ENCODE measurements at places on chromosomes 13 and 19.

DNA sequence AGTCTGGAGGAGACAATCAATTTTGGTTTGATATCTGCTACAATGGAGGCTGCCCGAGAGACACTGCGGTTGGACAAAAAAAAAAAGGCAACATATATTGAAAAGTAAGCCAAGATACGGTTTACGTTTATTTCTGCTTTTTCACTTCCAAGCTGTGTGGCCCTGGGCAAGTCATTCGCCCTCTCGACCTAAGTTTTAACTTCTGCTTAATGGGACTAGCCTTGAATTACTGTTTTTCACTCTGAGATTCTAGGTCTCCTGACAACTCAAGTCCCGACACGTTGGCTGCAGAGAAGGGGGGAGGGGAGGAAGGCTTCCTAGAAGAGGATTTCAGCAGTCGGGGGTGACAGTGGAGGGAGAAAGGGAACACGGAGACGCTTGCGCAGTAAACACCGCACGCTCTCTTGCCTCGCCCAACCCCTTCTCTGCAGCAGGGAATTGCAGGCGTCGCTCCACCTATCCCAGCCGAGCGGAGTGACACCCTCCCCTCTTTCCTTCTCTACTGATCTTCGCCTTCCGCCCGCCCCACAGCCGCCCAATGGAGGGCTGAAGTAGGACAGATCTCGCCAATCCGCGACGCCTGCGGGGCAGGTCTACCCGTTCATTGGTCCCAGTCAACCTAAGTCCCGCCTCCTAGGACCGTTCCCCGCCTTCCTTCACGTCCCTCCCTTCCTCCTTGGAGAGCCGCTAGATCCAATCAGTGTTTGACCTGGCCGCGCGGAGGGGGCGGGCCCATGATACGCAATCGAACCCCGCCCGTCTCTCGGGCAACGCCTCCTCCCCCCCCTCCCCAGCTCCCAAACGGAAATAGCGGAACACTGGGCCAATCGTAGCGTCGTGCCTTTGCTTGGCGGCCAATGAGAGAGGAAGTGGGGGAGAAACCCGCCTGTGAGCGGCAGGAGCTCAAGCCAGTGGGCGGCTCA, 533 bp upstream of the AP2A1 start:
- DNase-seq: peak; percentile 98

GRCh38 chr13:53568491-53568890, 539.9 kb downstream of the OLFM4 start:
- no peak for DNase-seq

- no peak for DNase-seq
Observed at GRCh38 chr19:13985771-13986347, 20.3 kb downstream of the RFX1 start.

- no peak for DNase-seq
Observed at GRCh38 chr13:38880397-38880796, 110.2 kb downstream of the STOML3 start.

DNA sequence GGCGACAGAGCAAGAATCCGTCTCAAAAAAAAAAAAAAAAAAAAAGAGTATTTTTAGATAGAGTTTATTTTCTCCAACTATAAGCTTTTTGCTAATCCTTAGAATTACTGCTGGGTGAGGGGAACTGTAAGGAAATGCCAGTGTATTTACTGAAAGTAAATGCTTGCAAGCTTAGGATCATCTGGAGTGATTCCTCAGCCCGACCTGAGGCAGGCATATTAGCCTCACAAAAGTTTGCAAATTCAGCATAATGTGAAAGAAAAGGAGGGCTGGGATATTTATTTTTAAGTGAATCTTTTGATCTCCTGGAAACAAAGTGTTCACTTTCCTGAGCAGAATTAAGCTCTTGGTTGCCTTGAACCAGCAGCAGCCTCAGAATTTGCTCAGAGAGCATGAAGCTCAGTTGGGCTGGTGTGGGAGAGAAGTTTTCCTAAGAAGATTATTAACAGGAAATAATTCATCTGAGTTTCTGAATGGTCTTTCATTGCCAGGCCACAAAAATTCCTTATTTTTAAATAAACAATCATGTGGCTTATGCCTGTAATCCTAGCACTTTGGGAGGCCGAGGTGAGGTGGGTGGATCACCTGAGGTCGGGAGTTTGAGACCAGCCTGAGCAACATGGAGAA, 24.7 kb upstream of the SPATA13 start:
- no peak for DNase-seq

- no peak for DNase-seq
Observed at GRCh38 chr19:49423071-49423984, at the start of gene PTH2. TSS of gene PTH2 (minus strand) at chr19:49423441. CDS start at chr19:49423339, 102 bp downstream.

GRCh38 chr13:33275916-33276315, 9.6 kb downstream of the STARD13 start:
- DNase-seq: no peak

GRCh38 chr13:85806553-85807175, 7.4 kb upstream of the SLITRK6 start:
- DNase-seq: no peak

DNA sequence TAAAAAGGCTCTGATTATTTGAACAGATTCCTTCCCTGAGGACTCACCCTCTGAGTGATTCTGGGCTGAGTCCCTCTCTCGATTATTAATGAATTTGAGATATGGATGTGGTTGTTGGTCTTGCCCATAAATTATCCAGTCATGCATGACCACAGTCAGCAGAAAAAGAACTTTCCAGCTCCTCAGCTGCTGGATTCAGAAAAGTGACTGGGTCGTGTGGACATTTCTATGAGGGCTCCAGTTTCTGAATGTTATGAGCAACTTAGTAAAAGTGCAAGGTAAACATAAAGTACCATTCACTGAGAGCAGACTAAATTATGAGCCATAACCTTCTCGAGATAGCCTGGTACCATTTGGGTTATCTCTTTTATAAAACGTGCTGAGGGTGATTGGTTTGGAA, 100.1 kb upstream of the CLDN10 start:
- no peak for DNase-seq

- DNase-seq: no peak
Observed at GRCh38 chr19:11418094-11418548, 993 bp downstream of the RGL3 start.

- DNase-seq: peak; percentile 6
Observed at GRCh38 chr13:109840201-109840892, 54.0 kb upstream of the IRS2 start.
